Umbilical cord (tissue), 2 donors: ENCODE measurements at places on chromosomes 12 and 14.

- DNase-seq, result no peak
Observed at GRCh38 chr12:101599311-101599710, 4.5 kb downstream of the MYBPC1 start.

- DNase-seq, result no peak
Observed at GRCh38 chr12:108668542-108668941, 34.8 kb upstream of the SELPLG start.

DNA sequence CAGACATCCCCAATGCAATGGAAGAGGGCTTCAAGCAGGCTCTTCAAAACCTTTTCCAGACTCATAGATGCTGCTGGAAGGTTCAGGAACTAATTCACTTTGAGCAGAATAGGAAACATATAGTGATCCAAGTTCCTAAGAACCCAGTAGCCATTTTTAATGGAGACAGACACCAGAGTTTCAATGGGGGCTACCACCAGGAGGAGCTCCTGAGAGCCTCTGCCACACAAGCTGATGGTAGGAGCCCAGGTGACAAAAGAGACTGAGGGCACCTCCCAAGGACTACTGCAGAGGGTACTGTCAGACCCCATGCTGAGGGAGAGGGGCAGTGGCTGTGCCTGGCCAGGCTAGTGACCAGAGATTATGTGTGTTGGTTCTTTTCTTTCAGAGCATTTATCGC lies 45.9 kb downstream of the IFNG start:
- DNase-seq, result no peak

DNA sequence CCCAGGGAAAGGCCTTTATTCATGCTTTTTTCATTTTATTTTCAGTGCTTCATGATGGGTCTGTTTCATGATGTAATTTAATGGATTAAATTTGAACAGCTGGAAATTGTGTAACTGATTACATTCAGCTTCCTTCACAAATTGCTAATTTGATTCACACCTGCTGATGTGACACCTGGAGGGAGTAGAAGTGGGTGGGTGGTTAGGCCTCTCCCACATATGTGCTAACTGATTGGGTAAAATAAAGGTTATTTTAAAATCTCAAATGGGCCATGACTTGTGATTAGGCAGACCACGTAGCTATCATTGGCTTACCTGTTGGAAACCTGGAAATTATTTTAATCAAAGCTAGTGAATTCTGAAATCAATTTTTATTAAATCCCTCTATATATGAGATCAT lies 142.1 kb downstream of the GXYLT1 start:
- no peak for DNase-seq
